ENCODE measurements at places on chromosomes 7 and 10.

- DNase-seq: no peak
Observed at GRCh38 chr10:102065561-102066398, 631 bp downstream of the HPS6 start.

GRCh38 chr7:117399820-117400422 lies 27.4 kb downstream of the ASZ1 start:
- no peak for DNase-seq

DNA sequence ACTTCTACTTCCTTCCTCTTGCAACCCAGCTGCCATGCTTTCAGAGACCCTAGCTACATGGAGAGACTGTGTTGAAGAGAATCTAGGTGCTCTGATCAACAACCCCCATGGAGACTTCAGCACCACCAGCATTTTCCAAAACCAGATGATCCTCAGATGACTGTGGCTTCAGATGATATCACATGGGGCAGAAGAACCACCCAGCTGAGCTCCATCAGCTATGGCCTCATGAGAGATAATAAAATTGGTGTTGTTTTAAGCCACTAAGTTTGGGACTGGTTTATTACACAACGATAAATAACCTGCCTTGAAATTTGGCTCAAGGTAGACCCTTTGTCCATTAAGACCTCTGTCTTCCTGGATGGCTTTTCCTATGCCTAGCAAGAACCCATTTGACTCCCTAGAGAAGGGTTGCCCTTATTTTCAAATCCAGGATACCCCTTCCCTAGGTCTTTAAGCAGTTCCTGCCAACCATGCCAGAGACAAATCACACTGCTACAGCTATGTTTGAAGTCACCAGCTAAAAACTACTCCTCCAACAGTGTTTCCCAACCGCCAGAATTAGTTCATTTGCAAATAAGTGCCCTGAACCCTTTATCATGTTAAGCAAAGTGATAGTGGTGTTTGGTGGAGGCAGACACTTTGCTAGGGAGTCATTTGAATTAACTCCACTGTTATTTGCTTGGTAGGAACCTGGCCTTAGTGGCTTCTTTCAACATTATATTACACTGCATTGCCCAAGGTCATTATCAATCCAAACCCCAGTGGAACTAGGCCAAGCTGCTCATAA lies 136.9 kb upstream of the PALS2 start:
- DNase-seq: no peak

- DNase-seq: no peak
Observed at GRCh38 chr7:133019590-133019989, 62.3 kb downstream of the CHCHD3 start.

GRCh38 chr10:114303556-114303955 lies 64.5 kb downstream of the VWA2 start:
- no peak for DNase-seq

- no peak for DNase-seq
Observed at GRCh38 chr7:41700044-41700471, 2.8 kb downstream of the INHBA start.
